NCI-H146 (cell line): ENCODE measurements at places on chromosomes 1 and 21.

DNA sequence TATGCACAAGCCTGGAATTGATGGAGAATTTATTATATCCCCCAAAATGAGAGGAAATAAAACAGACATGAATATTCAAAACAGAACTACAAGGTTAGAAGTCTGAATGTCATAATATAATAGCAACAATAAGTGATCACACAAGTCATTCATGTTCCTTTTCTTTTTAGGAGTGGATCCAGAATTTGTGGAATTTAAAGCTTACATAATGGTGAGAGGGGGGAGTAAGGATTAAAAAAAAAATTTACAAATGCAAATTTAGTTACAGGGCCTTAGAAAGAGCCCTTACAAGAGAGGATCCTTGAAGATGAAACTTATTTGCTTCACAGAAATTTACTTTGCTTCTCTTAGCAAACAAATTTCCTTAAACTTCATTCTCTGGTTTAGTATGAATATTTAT lies 716.1 kb upstream of the CXADR start:
- DNase-seq: no peak

- DNase-seq: peak; percentile 58
These were observed 642 bp upstream of the SLC16A1 start for GRCh38 chr1:112956544-112957132.

- DNase-seq: peak; percentile 60
These were observed 218.7 kb upstream of the COA6 start for GRCh38 chr1:234154320-234155251.

DNA sequence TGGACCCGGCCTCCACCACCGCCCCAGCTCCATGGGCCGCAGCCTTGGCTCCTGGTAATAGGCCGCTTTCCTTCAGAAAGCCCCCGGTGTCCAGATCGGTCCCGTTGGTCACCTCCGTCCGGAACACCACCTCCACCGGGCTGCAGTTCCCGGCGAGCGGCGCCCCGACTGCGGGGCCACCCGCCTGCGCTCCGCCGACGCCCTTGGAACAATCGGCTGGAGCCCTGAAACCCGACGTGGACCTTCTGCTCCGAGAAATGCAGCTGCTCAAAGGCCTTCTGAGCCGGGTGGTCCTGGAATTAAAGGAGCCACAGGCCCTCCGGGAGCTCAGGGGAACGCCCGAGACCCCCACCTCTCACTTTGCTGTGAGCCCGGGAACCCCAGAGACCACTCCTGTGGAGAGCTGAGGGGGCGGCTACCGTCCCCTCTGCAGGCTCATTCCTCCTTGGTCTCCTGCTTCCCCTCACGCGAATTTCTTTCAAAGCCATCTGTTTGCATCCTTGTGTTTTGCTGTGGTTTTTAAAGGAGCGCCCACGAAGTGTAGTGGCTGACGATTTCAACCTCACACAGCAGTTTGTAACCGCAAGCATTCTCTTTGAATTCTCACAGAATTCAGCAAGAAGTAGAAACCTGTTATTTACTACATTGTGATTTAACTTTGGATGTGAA lies 6.0 kb downstream of the FCRLB start:
- no peak for DNase-seq

DNA sequence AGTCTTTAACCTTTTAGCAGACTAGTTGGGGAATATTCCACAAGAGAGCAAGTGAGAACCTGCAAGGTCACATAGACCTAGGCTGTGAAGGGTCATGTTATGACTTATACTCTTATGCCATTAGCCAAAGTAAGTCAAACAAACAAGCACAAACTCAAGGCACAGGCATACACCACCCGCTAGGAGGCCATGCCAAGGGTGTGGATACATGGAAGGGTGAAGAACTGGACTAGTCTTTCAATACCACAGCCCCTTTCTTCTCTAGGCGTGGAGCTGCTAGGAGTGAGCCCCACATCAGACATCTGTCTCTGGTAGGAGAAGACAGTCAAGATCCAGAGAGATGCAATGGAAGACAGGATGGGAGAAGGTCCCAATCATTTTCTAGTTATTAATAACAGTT lies 68.6 kb downstream of the BACH1 start:
- no peak for DNase-seq

- no peak for DNase-seq
These were observed 128.2 kb downstream of the DMRTB1 start for GRCh38 chr1:53587252-53587988.

- no peak for DNase-seq
These were observed 172.3 kb downstream of the RWDD3 start for GRCh38 chr1:95406279-95406678.

DNA sequence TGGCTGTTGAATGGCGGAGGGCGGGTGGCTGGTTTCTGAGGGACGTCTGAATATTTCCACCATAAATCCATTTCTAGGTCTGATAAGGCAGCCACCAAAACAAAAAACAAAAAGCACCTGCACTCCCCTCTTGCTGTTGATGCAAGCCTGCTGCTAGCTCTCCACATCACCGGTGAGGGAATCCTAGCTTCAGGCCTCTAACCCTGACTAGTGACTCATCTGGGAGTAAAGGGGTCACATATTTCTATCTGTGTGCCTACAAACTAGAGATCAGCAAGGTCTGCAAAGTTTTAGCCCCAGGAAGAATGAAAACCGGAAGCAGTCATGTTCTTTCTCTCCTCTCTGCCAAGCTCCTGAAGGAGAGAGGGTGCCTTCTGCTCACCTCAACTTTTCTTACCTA lies 10.3 kb upstream of the ERMAP start:
- DNase-seq: no peak

GRCh38 chr1:64836802-64837201 lies 91.9 kb downstream of the RAVER2 start:
- no peak for DNase-seq

- no peak for DNase-seq
These were observed 82.6 kb downstream of the ATF6 start for GRCh38 chr1:161848676-161849075.
